ENCODE measurements at places on chromosomes 2 and 18.

DNA sequence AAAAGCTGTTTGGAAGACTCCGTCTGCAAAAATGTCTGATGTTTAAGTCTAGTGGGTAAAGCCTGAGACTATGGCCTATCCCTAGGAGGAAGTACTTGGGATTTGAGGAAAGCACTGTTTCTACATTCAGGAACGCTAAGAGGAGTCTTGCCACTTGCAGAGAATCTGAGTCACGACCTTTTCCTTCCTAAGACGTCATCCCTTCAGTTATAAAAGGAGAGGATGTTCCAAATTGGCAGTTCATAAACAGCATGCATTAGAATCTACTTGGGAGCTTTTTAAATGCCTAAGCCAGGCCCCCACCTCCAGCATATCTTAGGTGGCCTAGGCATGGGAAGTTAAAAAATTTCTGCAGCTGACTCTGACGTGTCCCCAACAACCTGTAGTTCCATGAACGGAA is 125.9 kb downstream of the TTC32 start:
- no peak for DNase-seq

- peak; percentile 32 for DNase-seq
Observed at GRCh38 chr18:42706618-42707017, 408.9 kb downstream of the RIT2 start.

DNA sequence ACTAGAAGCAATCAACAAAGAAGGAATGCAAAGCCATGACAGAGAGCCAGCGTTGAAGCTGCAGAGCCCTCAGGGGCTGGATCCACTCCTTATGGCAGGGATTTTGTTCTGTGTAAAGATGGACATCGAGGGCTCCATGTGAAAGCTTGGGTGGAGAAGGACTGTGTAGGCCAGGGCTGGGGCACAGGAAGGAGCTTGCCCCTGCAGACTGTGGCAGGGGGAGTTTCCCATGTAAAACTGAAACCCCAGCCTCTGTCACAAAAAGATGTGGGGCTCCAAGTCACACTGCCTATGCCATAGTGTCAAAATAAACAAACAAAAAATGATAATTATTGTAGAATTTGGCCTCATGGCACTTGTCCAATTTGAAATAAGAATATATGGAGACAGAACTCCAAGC is 408.7 kb upstream of the HS6ST1 start:
- DNase-seq = no peak

GRCh38 chr2:170052151-170052550 is 125.8 kb upstream of the MYO3B start:
- no peak for DNase-seq

DNA sequence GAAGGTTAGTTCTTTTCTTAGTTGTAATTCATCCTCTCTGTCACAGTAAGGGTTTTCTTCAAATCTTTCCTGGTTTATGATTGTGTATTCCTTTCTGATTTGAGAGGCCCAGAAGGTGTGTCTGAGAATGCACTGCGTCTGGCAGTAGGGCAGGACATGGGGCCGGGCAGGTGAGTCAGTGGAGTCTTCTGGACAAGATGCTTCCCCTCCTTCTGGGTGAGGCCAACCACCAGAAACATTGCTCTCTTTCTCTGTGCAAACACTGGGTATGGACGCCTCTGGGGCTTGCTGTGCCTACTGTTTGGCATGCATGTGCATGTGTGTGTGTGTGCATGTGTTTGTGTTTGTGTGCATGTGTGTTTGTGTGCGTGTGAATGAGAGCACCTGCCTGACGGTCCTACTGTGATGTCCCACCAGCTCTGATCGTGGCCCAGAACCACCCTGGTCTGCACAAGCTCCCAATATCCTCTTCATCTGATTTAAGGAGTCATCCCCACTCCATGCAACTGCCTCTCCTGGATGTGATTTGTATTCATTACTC is 93.2 kb upstream of the DLX2 start:
- no peak for DNase-seq

DNA sequence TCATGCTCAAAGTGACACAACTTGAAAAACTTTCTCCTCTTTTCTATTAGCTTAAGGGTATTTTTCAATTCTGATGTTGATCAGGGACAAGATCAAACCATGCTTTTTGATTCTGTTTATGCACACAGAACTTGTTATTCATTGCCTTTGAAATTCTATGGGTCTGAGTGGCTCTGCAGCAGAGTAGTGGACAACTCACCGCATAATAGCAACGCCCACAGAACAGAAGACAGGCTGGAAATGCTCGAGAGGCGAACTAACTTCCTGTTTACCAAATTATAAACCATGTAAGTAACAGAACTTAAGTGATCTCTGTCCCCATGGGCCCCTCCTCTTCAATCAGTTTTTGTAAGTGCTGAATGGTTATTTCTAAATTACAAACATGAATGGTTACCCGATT is 131.2 kb downstream of the CBLN2 start:
- DNase-seq = no peak

DNA sequence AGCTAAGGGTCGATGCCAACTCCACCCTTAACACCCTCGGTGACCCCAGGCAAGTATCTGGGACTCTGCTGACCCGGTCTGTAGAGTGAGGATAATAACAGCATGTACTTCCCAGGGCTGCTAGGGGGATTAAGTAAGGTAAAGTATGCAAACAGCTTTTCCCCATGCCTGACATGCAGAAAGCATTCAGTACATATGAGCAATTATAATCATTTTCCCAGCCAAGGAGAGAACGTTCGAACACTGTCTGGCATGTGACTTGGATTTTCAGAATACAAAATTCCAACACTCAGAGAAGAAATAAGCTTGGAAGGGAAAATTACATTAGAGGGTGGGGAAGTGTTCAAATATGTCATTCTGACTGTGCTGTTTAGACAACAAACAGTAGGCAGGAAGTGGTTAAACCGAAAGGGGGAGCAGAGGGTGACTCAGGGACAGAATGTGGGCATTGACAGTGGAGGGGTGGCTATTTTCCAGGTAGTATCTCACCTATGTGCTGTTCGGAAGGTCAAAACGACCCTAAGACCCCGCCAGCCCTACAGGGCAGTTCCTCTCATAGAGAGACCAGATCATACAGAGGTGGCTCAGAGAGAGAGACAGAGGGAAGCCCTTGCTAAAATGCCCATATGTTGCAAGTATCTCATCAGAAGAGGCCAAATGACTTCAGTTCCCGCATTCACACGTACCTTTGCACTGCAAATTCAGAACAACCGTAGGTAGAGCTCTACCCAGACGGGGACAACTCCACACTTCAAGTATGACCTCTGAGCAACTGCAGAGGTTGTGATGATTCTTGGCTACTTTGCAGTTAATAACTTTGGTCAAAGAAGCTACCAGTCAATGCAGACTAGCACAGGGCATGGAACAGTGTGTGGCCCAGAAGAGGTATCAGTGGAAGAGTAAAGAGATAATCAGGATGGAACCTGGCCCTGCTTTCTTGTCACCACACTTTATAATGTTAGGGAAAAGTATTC is 14.8 kb downstream of the ASPRV1 start:
- DNase-seq = no peak

Data from HAP-1 (cell line).